Activated CD4-positive, alpha-beta T cell treated with anti-CD3 and anti-CD28 coated beads for 36 hours (primary cell): ENCODE measurements at places on chromosomes 7 and 10.

DNA sequence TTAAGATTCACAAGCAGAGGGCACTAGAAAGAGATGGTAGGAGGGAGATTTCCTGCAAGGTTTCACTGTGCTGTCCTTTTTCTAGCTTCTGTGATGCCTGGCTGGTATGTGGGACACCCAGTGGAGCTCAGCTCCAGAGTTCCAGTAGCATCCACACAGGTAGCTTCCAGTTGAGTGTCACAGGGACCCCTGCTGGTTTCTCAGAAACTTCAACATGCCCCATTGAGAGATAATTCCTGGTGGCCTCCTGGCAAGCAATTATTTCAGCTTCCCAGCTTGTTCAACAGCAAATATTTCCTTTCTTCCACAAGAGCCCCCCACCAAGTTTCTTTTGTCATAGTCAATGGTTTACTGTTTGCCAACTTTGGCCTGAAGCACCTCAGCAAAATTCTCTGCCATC is 858.7 kb downstream of the REEP3 start:
- no peak for DNase-seq

GRCh38 chr10:34346516-34347100 is 468.5 kb downstream of the PARD3 start:
- no peak for DNase-seq

- no peak for DNase-seq
Observed at GRCh38 chr7:140439359-140439758, 35.5 kb downstream of the RAB19 start.

- DNase-seq: no peak
Observed at GRCh38 chr10:17386616-17387075, 67.7 kb downstream of the ST8SIA6 start.

DNA sequence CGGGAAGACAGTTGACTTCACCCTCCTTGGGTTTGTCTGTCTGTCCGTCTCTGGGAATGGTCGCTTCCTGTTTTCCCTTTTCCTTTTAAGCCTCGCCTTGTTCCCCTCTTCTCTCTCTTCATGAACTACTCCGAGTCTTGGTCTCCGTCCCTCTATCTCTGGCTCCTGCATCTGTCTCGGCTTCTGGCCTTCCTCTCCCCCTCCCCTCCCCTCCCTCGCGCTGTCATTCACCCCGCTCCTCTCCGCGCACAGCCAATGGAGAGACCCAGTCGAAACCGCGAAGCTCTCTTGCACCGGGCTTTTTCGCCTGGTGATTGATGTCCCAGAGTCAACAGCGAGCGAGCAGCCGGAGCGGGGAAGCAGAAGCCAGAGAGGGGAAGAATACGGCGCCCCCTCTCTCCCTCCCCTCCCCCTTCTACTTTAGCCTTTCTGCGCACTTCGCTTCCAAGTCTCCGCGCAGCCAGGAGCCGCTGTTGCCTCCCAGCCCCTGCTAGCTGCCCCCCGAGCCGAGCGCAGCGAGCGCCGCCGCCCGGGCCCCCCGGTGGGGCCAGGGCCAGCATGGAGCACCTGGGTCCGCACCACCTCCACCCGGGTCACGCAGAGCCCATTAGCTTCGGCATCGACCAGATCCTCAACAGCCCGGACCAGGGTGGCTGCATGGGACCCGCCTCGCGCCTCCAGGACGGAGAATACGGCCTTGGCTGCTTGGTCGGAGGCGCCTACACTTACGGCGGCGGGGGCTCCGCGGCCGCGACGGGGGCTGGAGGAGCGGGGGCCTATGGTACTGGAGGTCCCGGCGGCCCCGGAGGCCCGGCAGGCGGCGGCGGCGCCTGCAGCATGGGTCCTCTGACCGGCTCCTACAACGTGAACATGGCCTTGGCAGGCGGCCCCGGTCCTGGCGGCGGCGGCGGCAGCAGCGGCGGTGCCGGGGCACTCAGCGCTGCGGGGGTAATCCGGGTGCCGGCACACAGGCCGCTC is at the start of gene TLX1:
Gene TLX1, plus strand, starts transcription at position 317 of the 978 bp plus-strand sequence. Its CDS starts 242 bp downstream, at position 559.
- peak; percentile 41 for DNase-seq

GRCh38 chr7:150967349-150967748 is 10.8 kb downstream of the KCNH2 start:
- DNase-seq: no peak

- DNase-seq: no peak
Observed at GRCh38 chr7:159014297-159015062, 130.2 kb downstream of the VIPR2 start.
